Chondrocyte (in vitro differentiated cells): ENCODE measurements at places on chromosomes 16 and 17. TPM values are rescaled to one million over a fixed set of nuclear protein-coding genes. Genes with fewer than 3 reads are reported as not detected.

- DNase-seq = no peak
These were observed 23.0 kb downstream of the NSMCE1 start for GRCh38 chr16:27245276-27246172.

The PTX4 gene
- total RNA-seq = not detected in 3 replicates

DNA sequence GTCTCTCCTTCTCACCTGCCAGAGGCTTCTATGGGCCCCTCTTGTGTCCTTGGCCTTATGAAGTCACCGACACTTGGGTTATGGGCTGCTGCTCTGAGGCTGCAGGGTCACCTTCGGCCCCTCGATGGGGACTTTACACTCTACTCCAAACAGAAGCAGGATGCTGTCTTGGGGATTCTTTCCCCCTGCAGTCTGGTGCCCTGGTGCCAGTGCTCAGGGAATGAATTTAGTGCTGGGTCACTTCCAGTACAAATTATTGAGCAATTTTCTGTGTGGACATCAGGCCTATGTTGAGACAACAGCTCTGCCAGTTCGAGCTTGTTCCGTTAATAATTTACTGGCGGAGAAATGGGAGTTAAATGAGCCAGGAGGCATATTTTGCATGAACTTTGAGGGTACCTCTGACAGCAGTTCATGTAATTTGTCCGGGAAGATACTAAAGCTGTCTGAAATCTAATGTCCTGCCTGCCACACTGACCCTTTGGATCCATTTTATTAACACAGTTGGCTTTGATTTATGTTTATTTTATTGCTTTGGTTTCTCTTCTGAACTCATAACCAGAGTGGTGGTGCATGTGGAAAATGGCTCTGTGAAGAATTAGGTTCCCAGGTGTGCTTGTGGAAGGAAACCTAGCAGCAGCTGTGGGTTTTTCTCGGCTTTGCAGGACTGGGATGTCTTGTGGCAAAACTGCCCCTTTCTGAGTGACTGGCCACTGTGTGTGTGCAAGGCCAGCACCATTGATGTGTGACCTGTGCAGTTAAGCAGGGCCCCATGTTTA, 34.1 kb upstream of the DHX8 start:
- DNase-seq = no peak

GRCh38 chr17:36900160-36900512, 37.1 kb upstream of the LHX1 start:
- DNase-seq = no peak

- peak; percentile 40 for DNase-seq
These were observed 309.1 kb downstream of the FOXL1 start for GRCh38 chr16:86887416-86887815.

GRCh38 chr17:21464611-21465021, 88.5 kb downstream of the KCNJ12 start:
- DNase-seq = no peak

DNA sequence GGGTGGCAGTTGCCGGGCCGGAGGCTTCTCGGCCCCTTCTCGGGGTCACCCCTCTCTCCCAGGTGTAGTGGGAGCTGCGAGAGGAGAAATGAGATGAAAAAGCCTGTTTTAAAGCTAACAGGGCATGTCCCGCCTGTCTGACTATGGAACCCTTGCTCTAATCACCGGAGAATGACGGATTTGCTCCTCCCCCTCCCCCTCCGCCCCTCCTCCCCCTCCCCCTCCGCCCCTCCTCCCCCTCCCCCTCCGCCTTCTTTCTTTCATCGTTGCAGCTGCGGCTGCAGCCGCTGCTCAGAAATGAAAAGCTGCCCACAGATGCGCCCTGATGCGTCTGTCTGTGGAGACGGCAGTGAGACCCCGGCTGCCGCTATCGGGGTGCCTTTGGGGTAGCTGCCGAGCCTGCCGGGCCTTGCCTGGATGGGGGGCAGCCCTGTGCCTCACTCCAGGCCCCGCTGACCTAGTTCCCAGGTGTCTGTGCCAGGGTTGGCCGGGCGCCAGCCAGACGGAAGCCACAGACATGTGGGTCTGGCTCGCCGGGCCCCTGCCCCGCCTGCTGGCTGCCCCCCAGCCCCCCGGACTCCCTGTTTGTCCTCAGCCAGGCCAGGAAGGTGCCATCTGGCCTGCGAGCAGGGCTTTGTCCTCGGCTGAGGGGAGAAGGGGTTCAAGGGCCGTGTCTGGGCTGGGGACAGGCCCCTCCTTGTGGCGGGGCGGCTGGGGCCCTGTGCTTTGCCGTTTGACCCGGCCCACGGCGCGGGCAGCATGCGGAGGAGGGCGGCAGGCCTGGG, 37.7 kb downstream of the GINS2 start:
- DNase-seq = no peak

- no peak for DNase-seq
These were observed 47.7 kb downstream of the BEAN1 start for GRCh38 chr16:66474750-66475199.

DNA sequence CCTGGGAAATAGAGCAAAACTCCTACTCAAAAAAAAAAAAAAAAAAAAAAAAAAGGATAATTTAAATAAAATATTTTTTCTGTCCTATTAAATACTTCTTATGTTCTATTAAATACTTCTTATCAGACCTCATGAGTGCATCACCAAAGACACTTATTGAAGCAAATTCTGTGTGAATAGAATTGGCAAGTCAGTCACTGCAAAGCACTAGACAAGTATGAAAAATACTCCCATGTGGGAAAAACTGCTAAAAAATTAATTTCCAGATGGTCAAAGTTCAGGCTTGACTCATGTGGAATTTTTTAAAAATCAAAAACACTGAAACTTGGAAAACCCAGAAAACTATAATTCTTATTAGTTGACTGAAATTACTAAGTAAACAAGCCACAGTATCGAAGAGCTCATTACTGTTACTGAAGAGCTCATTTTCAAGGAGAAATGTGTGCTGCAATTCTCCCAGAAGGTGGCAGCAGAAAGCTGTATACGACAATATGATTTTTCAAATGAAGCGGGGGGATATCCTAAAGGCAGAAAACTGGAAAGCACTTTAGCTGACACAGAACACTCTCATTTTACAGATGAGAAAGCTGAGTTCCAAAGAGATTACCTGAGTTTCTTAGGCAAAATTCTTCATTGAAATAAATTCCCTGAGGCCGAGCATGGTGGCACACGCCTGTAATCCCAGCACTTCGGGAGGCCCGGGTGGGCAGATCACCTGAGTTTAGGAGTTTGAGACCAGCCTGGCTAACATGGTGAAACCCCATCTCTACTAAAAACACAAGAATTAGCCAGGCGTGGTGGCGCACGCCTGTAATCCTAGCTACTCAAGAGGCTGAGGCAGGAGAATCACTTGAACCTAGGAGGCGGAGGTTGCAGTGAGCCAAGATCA, 15.9 kb upstream of the FBXO47 start:
- DNase-seq = no peak

DNA sequence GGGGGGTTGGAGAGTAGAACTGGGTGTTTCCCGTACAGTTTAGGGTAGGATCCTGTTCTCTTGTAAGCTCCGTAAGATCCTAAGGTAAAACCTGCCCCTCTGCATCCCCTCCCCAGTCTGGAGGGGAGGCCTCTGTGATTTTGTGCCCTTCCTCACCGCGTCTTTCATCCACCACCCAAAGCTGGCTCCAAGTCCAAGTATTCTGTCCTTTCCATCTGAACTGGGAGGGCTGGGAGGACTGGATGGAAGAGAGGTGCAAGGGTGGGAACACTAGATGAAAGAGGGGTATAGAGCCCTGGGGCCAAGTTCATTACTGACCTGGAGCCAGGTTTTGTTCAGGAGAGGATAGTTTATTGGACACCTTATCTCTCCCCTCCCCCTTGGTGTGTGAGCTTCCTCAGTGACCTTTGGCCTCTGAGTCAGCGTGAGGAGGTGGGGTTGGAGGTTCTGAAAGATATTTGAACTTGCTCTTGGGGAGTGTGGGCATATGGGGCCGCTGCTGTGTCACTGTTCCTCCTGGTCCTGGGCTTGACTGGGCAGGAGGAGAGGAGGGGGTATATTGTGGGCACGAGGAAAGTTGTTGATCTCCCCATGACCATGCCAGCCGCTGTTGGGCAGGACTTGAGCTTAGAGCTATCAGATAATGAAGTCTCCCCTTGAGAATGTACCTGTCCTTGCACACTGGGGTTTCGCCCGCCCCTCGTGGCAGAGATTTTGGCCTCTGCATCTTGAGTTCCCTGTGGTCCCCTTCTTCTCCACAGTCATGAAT, 1.6 kb downstream of the LASP1 start:
- no peak for DNase-seq

DNA sequence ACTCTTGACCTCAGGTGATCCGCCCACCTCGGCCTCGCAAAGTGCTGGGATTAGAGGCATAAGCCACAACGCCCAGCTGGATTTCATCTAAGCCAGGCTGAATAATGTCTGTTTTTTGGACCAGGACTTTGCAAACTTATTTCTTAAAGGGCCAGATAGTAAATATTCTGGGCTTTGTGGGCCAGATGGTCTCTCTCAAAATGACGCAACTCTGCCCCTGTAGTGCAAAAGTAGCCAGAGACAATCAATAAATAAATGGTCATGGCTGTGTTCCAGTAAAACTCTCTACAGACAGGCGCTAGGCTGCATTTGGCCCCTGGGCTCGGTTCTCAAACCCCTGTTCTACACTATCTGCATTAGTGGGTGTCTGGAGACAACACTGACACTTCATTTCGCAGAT, 121.9 kb upstream of the CDH13 start:
- DNase-seq = no peak

GRCh38 chr17:19006698-19007097, 2.1 kb upstream of the FAM83G start:
- no peak for DNase-seq
